Jurkat, Clone E6-1 (cell line): ENCODE measurements at places on chromosomes 16 and 17.

- DNase-seq: no peak
These were observed 64.6 kb downstream of the WWOX start for GRCh38 chr16:78163772-78164670.

- no peak for DNase-seq
These were observed 6.1 kb upstream of the PYDC1 start for GRCh38 chr16:31223044-31223443.

DNA sequence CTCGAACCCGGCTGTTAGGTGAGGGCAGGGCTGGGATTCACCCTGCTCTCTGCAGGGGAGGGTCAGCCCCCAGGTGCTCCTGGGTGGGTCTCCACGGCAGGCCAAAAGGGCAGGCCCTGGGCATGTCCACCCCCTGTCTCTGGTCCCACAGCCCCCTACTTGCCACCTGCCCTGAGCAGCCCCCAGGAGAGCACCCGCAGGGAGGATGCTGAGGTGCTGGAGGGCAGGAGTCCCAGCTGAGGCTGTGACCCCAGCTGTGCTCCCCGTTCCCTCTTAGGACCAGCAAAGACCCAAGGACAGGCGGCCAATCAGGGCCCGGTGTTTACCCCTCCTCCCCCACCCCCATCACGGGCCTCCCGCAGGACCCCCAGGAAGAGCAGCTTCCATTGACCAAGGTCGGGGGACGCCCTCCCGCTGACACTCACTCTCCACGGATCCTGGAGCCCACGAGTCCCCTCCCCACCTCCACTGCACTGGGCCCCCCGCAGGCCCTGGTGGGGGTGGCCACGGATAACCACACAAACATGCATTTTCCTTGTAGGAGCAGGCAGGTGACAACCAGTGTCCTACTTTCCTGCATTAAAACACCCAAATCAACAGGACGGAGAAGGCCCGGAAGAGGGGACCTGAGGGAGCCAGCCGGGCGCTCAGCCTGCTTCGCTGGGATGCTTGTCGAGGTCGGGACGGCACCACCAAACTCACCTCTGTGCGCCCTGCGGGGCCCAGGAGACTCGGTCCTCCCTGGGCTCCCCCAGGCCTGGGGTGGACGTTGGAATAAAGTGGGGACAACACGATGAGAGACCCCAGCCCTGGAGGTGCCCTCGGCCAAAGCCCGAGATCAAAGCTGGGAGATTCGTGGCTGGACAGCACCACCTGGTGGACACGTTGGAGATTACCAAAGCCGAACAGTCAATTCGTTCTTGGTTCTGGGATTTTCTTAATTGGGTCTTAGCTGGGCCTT lies 22.5 kb upstream of the ENPP7 start:
- no peak for DNase-seq

- DNase-seq: peak; percentile 50
These were observed 1.8 kb downstream of the CANT1 start for GRCh38 chr17:79007504-79008381.

DNA sequence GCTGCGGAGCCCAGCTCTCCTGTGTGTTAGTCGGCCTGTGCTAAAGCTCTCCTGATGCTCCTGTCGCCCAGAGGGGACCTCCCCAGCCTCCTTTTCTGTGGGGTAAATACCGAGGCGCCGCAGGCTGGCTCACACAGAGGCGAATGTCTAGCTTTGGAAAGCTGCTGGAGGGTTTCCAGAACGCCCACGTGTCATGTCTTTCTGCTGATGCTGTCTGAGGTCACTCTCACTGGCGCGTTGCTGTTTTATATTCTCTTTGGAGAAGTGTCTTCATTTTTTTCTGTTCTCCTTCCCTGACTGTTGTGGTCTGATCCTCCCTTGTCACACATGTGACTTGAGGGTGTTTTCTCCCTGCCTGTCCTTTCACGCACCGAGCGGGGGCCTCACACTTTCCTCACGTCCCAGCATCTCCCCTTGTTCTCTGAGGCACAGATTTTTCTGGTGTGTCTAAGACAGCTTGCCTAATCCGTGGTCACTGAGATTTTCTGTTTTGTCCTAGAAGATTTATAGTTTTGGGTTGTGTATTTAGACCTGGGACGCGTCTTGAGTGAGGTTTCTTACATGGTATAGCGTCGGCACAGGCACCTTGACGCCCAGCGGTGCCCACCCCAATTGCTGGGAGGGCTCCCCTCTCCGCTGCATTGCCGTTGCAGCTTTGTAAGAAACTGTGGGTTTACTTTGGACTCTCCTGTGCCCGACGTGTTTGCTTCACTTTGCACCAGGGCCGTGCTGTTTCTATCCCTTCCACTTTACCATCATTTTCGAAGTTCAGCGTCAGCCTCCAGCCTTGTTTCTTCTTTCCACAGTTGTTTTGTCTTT lies 92.1 kb upstream of the ZNF750 start:
- no peak for DNase-seq
